ENCODE measurements at places on chromosomes 6 and 20.

GRCh38 chr6:107392069-107392468 lies 67.3 kb downstream of the PDSS2 start:
- DNase-seq = no peak

DNA sequence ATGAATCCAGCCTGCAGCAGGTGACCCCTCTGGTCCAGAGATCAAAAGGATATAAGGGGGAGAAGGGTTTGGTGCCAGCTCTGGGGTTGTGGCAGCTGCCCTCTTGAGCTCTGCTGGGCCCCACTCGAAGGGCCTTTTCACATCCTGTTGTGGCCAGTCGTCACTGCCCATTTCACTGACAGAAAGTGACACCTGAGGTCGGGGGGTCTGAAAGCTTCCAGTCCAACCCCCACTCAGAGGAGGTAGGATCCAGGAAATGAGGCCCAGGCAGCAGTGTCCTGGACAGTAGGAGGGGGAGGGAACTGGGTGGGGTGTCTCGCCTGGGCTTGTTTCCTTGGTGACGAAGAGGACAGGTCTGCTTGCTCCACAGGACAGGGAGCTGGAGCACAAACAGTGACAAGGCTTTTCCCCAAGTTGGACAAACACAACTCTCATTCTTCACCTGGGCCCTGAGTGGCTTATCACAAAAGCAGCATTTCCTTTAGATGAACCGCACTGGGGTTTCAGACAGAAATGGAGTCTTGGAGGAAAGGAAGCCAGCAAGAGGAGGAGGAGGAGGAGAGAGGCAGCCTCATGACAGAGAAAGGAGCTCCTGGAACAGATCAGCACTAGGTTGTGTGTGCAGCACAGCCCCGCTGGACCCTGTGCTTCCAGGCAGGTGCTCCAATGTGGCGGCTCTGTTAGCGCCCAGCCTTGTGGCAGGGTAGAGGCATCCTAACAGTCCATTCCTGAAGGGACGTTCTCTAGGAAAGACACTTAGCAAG lies 11.0 kb downstream of the FRS3 start:
- DNase-seq = no peak

GRCh38 chr6:10381830-10382208 lies 33.1 kb downstream of the TFAP2A start:
- no peak for DNase-seq

- no peak for DNase-seq
Observed at GRCh38 chr20:54550776-54551396, 75.5 kb downstream of the DOK5 start.

GRCh38 chr20:2301164-2301622 lies 5.4 kb downstream of the TGM3 start:
- peak; percentile 2 for DNase-seq

GRCh38 chr6:88695937-88696336 lies 267.5 kb downstream of the RNGTT start:
- no peak for DNase-seq

- no peak for DNase-seq
Observed at GRCh38 chr20:24742436-24742835, 206.6 kb upstream of the CST7 start.

GRCh38 chr6:151425561-151425960 lies 26.4 kb downstream of the RMND1 start:
- no peak for DNase-seq

DNA sequence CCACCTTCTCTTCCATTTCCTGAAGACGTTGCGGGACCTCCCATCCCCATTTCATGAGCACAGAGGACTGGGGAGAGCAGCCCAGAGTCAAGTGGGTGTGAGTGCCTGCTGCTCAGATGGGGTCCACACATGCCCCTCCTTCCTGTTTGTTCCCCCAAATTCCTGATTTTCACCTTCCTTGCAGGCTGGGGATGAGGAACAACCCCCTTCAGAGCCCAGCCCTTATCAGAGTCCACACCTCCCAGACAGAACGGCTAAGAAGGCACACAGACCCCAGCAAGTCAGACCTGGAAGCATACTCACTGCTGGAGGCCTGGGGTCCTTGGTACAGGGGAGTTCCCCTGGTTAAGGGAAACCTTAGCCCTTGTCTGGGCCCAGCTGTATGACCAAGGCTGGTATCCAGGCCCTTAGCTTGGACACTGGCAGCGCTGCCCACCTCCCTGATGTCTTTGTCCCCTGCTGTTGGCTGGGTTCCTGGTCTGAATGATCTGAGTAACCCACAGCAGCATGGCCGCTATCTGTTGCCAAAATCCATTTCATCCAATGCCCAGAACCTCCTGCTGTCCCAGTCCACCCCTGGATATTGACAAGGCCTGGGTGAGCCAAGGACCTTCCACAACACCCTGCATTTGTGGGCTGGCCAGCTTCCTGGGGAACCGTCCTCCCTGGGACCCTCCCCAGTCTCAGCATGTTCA lies 230.9 kb downstream of the SYNDIG1 start:
- no peak for DNase-seq

- DNase-seq = no peak
Observed at GRCh38 chr6:83341765-83342164, 89.1 kb downstream of the ME1 start.

- DNase-seq = no peak
Observed at GRCh38 chr6:13848522-13849150, 34.3 kb upstream of the MCUR1 start.

- DNase-seq = no peak
Observed at GRCh38 chr6:134421501-134421900, 103.6 kb upstream of the SGK1 start.

DNA sequence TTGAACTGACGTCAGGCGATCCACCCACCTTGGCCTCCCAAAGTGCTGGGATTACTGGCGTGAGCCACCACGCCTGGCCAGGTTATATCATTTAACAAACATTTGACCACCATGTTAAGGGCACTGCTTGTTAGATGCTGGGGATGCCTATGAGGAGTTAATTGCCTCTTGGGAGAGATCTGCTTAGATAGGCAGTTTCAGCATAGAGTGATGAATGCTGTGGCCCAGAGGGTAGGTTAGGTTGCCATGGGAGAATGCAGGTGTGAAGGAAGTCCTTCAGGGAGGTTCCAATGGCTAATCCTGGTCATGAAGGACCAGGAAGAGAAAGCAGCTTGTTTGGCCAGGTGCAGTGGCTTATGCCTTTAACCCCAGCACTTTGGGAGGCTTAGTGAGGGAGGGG lies 17.0 kb downstream of the PHF20 start:
- DNase-seq = no peak

DNA sequence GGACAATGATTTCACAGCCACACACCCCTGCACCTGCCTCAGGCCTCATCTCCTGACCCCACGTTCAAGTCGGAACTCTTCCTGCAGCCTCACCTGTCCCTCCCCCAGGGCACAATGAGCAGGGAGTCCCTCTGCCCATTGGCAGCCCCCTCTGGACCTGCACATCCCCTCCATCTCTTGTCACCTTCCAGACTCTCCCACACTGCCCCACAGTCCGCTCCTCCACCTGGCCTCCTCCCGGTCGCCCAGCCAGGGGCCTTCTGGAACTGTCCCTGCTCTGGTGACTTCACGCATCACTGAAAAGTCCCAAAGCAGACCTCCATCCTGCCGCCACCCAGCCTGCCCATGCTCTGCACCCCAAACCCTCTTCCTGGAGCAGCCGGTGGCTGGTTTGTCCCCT lies 4.7 kb downstream of the CTSZ start:
- DNase-seq = no peak

DNA sequence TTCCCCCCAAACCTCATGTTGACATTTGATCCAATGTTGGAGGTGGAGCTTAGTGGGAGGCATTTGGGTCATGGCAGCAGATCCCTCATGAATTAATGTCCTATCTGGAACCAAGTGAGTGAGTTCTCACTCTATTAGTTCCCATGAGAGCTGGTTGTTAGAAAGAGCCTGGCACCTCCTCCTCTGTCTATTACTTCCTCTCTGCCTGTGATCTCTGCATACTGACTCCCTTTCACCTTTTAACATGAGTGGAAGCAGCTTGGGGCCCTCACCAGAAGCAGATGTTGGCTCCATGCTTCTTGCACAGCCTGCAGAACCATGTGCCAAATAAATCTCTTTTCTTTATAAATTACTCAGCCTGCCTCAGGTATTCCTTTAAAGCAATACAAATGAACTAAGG lies 127.3 kb upstream of the RALGAPA2 start:
- no peak for DNase-seq

- DNase-seq = no peak
Observed at GRCh38 chr6:130359736-130360135, 6.1 kb upstream of the TMEM200A start.

DNA sequence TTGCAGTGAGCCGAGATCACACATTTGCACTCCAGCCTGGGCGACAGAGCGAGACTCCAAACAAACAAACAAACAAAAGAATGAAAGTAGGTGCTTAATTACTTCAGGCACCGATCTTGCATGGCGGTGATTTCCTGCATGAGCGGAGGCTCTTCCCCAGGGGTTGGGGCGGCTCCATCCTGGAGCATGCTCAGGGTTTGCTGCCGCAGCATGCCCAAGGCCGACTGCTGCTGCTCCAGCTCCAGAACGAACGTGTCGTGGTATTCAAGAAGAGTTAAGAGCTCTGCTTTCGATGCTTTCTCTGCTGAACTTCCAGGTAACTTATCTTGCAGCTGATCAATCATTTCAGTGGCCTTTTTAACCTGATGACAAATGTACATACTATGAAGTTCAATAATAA lies 313.8 kb downstream of the SYNE1 start:
- no peak for DNase-seq

DNA sequence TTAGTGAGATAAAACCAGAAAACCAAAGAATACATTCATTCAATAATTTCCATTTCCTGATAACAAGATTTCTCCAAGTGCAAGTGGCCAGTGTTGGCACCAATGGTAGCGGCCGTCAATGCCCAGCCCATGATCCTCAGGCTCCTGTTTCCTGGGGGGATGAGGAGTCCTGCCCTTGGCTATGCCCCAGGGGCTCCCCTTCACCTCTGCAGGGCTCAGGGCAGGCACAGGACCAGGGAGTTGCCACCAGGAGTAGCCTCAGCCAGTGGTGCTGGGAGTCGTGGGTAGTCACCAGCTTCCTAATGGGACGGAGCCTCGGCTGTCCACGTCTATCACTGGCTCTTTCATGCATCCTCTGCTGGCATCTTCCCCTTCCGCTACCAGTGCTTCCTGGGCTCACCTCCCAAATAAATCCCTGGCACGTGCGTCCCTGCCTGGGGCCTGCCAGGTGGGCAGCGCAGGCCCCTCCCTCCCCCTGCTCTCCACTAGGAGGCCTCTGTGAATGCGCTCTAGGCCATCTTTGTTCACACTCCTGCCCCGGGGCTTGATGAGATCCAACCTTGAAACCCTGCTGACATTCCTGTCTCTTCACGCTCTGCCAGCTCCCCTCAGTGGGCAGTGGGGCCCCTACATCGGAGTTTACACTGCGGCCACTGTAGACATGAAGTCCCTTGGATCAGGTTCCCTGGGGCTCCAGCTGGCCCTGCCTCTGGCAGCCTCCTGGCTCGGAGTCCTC lies 215.7 kb downstream of the SYNDIG1 start:
- DNase-seq = peak; percentile 27

DNA sequence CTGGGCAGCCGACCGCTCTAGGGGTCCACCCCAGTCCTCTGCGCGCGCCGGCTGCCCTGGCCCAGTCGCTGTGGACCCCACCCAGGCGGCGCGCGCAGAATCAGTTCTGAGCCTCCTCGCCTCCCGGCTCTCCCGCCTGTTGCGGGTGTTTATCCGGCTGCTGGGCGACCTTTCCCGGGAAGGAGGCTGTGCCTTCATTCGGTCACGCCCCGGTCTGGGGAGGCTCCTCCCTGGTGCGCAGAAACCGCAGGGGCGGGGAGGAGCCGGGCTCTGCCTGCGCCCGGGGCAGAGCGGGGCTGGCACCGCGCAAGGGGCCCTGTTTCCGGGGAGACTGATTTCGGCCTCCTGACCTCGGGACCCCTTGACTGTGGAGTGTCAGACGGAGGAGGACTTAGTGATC lies 80.8 kb upstream of the EYS start:
- DNase-seq = no peak

GRCh38 chr20:4047614-4048013 lies 32.3 kb upstream of the RNF24 start:
- no peak for DNase-seq

- peak; percentile 61 for DNase-seq
Observed at GRCh38 chr6:101391772-101392585, 1.5 kb upstream of the GRIK2 start.

DNA sequence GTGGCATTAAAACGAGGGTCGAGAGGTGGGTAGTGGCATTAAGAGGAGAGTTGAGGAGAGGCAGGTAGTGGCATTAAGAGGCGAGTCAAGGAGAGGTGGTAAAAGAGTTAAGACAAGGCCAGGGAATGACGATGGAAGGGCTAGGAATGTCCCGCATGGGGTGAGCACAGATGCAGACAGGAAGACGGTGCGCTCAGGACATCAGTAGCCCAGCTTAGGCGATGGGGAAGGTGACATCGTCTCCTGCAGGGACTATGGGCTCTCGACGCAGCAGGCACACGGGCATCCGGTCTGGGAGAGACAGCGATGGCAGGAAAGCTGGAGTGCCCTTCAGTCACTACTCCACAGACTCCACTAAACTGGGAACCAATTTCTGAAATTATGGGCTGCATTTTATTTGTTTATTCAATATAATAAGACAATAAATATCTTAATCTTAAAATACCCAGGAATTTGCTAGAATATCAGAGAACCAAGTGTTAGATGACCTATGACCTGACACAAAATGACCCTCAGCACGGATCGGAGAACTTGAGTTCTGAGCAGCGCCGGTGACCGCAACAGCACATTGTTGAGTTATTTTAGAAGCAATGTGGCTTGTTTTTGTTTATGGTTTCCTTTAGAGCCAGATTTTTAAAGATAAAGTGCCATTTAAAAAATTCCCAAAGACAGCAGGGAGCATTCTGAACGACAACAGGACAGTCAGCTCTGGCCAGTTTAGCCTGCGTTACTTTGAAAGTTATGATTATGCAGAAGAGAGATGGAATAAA lies 177.7 kb downstream of the SMOC2 start:
- DNase-seq = no peak

GRCh38 chr6:98777762-98778161 lies 56.6 kb upstream of the POU3F2 start:
- DNase-seq = no peak

DNA sequence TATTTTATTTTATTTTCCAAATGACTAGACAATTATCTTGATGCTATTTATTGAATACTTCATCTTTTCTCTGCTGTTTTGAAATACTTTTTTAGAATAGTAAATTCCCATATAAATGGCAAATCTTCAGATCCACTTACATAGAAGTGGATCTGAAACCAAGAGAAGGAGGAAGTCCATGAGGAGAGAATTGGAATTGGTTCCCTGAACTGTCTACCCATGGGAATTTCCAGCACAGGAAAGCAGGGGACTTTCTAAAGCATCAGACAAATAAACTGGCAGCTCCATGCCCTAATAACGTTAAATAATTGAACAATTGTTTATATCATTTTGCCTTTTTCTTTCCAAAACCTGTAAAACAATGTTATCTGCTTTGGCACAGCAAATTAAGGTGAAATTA lies 47.1 kb upstream of the PNRC1 start:
- DNase-seq = no peak

DNA sequence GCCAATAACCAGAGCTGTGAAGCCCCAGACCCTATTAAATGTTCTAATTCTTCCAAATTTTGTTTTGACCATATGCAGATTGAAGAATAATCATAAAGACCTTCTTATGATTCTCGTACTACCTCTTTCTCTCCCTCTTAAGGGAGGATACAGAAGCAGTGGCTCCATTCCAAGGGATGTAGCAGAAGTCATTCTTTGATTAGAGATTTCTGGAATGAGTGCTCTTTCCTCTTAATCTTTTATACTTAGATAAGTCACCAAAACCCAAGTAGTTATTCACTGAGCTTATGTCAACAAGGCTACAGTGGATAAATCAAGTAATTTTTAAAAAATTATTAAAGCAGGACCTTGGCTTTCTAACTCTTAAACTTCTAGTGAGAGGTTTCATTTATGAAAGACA lies 266.0 kb upstream of the STXBP5 start:
- DNase-seq = no peak

GRCh38 chr6:14091339-14091978 lies 26.1 kb upstream of the CD83 start:
- no peak for DNase-seq

Data from G401 (cell line).